ENCODE measurements at places on chromosomes 6 and 20.

DNA sequence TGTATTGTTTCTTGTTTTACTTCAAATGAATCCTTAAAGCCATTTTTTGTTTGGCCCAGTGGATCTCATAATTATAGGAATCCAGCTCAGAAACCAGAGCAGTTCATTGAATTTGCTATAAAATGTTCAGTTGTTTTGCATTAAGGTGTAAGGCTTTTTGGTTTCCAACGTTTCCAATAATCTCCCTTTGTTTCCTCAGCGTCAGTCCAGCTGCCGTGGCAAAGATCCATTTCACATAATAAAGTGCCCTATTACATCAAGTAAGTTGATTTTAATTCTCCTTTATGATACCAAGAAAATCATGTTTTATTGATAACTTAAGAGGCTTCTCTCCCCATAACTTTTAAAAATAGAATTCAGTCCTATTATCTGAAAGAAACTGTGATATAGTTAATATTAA is 472.6 kb downstream of the UTRN start:
- no peak for DNase-seq

DNA sequence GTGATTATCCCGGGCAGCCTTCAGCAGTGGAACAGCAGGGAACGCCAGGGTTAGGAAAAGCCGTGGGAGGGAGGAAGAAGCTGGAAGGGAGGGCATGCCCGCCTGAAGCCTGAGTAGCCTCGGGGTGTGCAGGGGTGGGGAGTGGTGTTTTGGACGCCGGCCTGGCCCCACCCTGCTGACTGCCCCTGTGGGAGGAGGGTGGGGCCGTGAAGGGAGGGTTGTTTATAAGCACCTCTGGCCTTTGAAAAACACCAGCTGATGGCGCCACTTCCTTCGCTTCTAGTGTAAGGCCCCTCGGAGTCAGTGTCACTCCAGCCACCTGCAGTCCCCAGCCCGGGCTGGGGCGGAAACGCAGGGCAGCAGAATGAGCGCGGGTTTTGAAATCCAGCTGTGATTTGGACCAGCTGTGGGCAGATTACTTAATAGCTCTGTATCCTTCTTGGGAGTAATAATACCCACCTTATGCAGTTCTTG is 52.8 kb upstream of the BMP6 start:
- DNase-seq, result no peak

DNA sequence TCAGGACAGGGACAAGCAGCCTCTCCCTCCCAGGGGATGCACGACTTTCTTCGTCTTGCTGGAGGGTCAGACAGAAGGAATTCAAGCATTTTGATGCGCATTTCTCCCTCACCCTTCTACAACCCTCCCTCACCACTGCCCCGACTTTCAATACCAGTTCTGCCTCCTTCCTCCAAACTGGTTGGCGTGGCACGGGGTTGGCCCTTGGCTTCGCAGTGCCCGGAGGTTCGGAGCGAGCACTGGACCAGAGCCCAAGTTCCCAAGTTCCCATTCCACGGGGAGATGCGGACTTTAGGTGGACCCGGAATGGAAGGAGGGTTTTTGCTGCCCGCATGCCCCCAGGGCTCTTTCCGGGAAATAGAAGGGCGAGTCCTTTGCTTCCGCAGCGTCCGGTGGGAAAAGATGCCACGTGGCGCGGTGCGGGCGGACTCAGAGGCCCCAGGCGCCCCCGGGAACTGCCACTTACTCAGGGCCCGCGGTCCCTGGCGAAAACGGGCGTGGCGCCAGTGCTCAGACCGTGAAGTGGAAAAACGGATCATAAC is 8.0 kb upstream of the LAMP5 start:
- no peak for DNase-seq

DNA sequence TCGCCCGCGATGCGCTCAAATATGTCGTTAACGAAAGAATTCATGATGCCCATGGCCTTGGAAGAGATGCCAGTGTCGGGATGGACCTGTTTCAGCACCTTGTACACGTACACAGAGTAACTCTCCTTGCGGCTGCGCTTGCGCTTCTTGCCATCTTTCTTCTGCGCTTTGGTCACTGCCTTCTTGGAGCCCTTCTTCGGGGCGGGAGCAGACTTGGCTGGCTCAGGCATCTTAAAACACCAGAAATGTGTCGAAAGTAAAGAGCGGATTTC is 36.4 kb downstream of the HFE start:
- DNase-seq, result no peak

DNA sequence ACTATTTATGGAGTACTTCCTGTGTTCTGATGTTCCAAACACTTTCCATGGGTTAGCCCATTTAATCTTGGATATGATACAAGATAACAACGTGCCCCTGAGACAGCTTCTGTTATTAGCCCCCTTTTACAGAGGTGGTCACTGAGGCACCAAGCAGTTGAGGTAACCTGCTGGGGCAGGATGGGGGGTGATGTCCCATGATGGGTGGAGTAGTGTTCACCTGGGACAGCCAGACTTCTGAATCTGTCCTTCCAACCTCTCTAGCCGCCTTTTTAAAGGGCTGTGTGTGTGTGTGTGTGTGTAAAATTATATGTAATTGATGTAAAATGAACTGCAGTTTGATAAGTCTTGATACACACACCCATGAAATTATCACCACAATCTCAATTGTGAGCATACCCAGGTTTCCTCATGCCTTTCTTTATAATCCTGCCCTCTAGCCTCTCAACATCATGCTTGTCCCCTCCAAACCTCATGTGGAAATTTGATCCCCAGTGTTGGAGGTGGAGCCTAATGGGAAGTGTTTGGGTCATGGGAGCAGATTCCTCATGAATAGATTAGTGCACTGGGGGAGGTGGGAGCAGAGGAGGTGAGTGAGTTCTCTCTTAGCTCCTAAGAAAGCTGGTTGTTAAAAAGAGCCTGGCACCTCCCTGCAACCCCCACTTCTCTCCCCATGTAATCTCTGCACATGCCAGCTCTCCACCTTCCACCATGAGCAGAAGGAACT is 39.2 kb downstream of the PLAGL2 start:
- DNase-seq, result no peak

DNA sequence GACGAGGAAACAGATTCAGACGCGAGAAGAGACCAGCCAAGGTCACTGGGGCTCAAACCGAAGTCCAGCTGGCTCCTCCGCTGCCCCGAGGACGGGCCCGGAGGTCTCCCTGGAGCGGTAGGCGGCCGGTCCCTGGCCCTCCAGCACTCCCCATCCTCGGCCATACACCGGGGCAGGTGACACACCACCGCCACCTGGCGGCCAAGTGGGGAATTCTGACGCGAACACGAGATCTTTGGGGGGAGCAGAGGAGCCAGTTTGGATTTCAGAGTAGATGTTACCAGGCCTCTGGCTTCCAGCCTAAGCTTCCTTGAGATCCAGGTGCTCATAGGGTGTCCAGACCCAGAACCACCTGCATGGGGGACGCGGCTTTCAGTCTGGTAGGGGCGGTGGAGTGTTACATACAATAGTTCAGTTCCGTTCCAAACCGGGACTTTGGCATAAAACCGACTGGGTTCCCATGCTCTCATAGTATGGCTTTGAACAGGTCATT is 16.1 kb downstream of the BPIFB1 start:
- DNase-seq, result peak; percentile 70

- no peak for DNase-seq
These were observed 33.5 kb upstream of the SPAG4 start for GRCh38 chr20:35582131-35582530.

GRCh38 chr6:109237077-109237985 is 142.0 kb downstream of the CEP57L1 start:
- DNase-seq, result no peak

DNA sequence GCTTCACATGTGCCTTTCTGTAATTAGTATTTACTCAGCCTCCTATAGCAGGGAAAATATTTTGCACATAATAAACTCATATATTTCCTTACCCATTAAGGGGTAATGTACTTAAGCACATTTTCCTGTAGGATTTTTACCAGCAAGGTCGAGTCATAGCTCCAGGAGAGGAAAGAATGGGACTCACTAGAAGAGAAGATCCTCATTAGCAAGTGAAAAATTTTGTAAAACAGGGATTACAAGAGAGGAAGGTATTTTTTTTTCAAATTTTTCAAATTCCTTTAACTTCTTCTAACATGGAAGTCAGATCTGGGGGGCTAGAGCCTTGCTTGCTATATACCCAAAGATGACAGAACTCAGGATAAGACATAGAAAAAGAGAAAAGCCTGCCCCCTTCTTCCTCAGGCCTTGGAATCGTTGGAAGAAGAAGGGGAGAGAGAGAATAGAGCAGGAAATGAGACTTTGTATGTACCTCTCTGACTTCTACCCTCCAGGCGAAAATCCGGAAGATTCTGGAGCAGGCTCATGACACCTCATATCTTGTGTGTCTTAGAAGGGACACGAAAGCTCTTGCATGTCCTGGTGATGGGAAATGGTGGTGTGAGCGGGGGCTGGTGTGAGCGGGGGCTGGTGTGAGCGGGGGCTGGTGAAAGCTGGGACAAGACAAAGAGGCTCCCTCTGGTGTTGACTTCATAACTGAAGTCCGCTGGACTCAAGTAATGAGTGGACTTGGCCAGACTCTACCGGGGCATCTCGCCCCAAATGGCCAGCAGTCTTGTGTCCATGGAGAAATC is 256.9 kb upstream of the PLCB4 start:
- DNase-seq, result no peak

GRCh38 chr6:112018619-112019416 is 35.1 kb upstream of the CCN6 start:
- no peak for DNase-seq

DNA sequence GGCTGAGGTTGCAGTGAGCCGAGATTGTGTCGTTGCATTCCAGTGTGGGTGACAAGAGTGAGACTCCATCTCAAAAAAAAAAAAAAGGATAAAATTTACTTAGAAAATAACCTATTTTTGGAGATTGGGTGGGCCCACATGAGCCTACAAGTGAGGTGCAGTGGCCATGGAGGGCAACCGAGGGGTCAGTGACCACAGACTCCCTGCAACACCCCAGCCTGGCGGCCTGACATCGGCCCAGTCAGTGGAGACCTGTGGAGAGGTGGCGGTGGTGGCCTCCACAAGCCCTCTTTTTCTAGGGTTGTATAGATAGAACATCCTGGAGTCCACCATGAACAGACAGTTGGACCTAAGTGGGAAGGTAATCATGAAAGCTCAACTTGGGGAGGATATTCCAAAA is 52.7 kb downstream of the BTBD9 start:
- no peak for DNase-seq

GRCh38 chr20:8205996-8206395 is 73.9 kb downstream of the PLCB1 start:
- DNase-seq, result no peak

DNA sequence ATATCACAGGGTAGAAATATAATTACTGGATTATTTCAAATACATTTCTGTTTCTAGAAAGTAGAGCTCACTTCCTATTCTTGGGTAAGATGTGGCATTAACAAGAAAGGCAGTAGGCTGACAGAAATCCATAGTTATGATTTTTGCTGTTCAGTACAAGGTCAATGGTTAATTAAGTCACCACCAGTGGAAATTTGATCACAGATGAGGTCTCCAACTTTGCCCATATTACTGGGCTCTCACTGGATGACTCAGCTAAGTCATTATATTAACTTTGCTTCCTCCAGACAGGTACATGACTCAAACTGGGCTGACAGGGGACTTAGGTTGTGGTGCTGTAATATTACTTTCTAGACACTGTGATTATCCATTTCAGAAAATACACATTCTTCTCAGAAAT is 212.4 kb downstream of the GRIK2 start:
- no peak for DNase-seq

DNA sequence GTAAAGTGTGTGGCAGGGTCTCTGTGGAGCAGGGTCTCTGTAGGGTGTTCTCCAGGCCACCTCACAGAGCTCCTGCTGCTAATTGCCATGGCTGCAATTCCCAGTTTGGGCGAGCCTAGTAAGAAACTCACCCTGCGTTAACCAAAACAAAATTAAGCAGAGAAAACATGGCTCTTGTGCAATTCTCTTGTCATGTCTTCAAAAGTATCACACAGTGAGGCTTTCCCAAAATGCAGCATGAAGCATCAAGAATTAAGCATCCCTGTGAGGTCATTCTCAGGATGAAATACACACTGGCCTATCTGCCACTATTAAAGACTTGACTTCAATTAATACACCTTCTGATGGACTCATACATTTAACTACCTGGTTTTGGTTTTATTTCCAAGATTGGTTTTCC is 72.8 kb downstream of the KIF13A start:
- DNase-seq, result no peak

GRCh38 chr6:19851241-19852089 is 14.3 kb downstream of the ID4 start:
- no peak for DNase-seq

DNA sequence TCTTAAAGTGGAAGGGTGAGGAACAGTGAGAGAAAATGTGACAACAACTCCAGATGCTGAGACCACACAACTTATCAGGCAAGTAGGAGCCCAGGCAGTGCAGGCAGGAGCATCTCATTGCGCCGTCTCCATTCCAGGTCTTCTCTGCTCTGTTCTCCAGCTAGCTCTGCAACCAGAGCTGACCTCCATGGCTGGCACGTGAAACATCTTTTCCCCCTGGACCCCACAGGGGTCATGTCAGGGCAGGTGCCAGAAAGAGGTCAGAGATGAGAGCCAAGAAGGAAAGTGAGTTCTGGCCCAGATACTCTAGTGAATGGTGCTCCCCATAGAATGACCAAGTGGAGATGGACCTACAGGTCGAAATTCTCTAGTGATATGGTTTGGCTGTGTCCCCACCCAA is 281.4 kb downstream of the SMOC2 start:
- no peak for DNase-seq

DNA sequence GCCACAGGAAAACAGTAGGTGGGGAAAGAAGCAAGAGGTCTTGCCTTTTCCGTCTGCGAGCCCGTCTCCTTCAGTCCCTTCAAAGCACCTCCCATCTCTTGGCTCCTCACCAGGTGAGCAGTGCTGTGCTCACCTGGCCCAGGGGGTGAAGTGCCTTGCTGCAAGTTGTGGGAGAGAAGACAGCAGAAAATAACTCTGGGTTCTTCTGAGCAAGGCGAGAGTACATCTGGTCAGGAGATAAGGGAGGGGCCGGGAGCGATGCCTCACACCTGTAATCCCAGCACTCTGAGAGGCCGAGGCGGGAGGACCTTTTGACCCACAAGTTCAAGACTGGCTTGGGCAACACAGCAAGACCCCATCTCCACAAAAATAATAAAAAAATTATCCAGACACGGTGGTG is 35.6 kb upstream of the TGM3 start:
- DNase-seq, result no peak

- DNase-seq, result no peak
These were observed 151.0 kb upstream of the HEY2 start for GRCh38 chr6:125598422-125598821.

DNA sequence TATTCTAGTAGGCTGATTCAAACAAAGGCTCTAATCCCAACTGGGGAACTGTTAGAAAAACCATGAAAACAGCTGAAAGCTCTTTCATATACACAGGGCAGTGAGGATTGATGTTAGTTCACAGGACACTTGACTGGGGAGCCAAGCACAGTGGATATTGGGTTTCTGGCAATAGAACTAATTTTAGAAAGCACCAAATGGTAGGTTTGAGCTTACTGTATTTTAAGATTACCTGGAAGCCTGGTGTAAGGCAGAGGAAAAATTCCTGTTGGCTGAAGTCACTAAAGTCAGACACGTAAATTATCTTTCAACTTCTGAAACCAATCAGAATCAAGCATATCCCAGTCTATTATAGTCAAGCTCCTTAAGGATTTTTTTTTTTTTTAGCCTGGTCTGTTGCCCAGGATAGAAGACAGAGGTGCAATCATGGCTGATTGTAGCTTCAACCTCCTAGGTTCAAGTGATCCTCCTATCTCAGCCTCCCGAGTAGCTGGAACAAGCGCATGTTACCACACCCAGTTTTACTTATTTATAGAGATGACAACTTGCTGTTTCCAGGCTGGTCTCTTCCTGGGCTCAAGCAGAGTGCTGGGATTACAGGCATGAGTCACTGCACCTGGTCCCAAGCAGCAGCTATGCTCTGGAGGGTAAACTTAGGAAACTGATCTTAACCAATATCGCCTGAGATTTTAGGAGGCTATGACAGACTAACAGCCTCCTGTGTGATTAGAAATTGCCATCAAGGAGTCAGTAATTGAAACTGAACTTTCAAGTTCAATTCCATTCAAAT is 32.5 kb upstream of the SYNCRIP start:
- DNase-seq, result no peak
